K562 (cell line): ENCODE measurements at places on chromosomes 1 and 21.

- peak; percentile 60 for DNase-seq
Observed at GRCh38 chr1:24952413-24952841, 22.4 kb upstream of the RUNX3 start.

GRCh38 chr1:44839576-44839975 lies 3.5 kb downstream of the PTCH2 start:
- DNase-seq, result no peak

DNA sequence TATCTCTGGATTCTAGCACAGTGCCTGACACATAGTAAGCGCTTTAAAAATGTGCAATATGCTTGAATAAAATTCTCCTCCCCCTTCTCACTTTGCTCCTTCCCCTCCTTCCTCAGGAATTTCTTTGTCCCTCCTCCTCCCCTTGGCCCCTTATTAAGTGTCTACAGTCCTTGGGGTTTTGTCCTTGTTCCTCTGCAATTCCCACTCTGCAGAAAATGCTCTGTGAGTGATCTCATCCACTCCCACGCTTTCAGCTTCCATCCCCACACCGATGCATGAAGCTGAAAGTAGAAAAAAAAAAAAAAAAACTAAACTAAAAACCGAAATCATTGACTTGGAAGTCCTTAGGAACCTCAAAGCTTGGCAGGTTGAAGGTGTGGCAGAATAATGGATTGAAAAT lies 273.6 kb downstream of the RRAGC start:
- DNase-seq, result no peak

GRCh38 chr1:110209715-110210603 lies at the start of gene KCNC4:
Gene KCNC4, plus strand, starts transcription at chr1:110210314. Its CDS starts 1,186 bp downstream, at chr1:110211500.
- peak; percentile 95 for DNase-seq

DNA sequence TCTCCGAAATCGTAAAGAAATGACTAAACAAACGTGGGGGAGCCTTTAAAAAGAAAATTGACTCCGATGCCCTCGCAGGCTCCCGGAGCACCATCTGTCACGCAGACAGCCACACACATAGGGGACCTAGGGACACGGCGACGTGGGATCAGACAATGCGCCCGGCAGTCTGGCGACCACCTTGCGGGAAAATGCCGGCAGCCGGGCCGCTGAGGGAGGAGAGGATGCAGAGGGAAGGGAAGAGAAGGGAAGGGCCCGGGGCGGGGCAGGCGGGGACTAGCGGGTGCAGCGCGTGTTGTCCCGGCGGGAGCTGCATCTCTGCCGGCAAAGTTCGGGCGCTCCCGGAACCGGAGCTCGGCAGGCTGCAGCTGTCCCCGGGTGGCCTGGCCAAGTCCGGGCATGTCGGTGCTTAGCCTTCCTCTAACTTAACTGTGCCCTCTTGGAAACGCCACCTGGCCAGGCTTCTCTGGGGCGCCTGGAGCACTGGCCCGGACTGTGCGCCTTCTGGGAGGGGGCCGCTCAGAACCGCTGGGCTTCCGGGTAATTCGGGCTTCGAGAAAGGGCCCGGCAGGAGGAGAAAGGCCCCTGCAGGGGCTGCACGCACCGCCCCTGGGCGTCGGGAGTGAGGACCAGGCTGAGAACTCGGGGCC lies 1.8 kb downstream of the NHLH2 start:
- DNase-seq, result no peak

DNA sequence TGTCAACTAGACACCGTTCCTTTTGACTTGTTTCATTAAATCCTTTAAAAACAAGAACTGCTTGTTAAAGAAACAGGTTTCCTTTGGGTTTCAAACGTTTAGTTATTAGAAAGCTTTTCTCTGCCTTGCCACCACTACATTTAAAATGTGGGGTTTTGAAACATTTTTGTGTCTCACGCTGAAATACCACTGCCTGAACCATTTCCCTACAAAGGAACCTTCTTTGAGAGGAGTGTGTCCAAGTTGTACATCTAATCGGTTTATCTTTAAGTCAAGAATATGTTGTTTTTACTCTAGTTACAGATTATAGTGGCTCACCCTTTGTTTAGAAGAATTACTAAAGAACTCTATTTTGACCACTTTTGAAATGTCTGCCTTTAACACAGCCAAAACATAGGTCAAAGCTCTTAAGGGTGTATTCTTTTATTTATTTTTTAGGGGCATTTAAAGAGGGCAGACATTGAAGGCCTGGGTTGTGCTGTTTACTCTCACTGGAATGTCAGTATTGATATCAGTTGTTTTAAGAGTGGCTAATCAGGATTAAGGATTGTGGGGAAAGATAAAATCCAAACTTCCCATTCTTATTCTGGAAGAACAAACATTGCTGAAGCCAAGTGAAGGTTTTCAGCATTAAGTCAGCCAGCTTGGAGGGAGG lies 143.4 kb downstream of the GALNT2 start:
- DNase-seq, result no peak

- DNase-seq, result peak; percentile 87
Observed at GRCh38 chr1:145891587-145892485, 6.2 kb upstream of the ANKRD35 start.

- DNase-seq, result no peak
Observed at GRCh38 chr1:74160046-74160445, 37.9 kb downstream of the LRRIQ3 start.

GRCh38 chr1:43308635-43309404 lies 8.0 kb downstream of the TIE1 start:
- no peak for DNase-seq

- DNase-seq, result no peak
Observed at GRCh38 chr1:159408862-159409400, 23.1 kb upstream of the OR10J4 start.

GRCh38 chr1:237303929-237304328 lies 261.9 kb downstream of the RYR2 start:
- DNase-seq, result no peak

GRCh38 chr21:43997766-43998742 lies 14.1 kb upstream of the TRAPPC10 start:
- no peak for DNase-seq

DNA sequence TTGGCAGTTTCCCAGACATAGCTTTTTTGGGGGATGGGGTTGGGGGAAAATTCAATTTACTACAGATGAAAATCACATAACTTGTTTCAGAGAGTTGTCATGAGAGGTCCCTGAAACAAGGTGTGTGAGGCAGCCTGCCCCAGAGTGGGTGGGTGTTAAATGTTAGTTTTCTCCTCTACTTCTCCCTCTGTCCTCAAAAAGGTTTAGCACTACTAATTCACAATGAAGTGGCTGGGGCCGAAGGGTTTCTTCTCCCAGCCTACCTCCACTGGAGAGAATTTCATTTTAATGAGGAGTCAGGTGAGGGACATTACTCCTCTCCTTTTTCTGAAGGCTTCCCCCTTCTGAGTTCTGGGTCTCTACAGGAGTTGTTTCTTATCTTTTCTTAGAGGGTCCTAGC lies 103.3 kb downstream of the C1orf94 start:
- no peak for DNase-seq

DNA sequence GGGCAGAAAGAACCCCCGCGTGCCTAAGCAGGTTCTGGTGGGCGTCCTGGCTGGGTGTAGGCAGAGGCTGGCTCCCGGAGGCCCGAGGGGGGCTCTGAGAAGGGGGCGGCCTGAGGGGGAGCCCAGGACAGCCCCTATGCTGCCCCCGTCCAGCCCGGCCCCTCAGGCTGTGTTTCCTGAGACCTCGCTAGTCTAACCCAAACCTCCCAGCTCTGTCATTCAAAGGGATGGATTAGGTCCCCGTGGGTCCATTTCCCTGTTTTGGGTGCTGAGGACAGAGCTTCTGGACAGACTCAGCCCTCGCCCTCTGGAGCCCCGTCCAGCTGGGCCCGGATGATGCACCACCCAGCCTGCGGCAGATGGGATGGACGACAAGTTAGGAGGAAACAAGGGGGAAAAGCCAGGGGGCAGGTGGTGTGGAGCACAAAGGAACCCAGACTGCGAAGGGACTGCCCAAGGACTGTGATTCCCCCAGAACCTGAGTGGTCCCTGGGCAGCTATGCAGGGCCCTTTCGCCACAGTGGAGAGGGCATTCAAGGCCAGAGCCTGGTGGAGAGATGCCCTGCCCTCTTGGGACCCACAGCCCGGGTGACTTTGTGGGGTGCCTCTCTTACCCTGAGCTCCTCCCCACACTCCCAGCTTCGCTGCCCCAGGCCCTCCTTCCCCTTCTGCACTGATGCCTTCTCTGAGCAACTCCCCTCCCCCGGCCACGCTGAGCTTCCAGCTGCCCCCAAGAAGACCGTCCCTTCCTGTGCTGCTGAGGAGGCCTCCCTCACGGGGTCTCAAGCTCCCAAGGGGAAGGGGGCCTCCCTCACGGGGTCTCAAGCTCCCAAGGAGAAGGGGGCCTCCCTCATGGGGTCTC lies 2.8 kb downstream of the HES4 start:
- DNase-seq, result no peak

- DNase-seq, result no peak
Observed at GRCh38 chr1:84669831-84670230, 20.4 kb downstream of the SSX2IP start.

- DNase-seq, result no peak
Observed at GRCh38 chr1:45934947-45935346, 131.5 kb downstream of the MAST2 start.

GRCh38 chr21:25750085-25750484 lies 15.3 kb downstream of the GABPA start:
- DNase-seq, result no peak

DNA sequence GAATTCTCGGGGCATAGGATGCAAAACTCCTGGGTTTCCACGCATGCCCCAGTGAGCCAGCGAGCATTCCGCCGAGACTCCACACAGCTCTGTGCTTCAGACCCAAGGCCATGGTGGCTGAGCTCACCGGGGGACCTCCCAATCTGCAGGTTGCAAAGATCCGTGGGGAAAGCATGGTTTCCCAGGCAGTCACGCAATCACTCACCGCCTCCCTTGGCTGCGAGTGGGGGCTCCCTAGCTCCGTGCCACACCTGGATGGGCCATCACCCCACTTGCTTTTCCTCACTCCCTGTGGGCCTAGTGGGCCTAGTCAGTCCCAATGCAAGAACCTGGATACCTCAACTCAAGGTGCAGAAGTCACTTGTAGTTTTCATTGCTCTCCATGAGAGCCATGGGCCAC lies 37.0 kb upstream of the SAMD11 start:
- no peak for DNase-seq

GRCh38 chr1:2480986-2481364 lies 4.9 kb downstream of the PLCH2 start:
- DNase-seq, result no peak

- no peak for DNase-seq
Observed at GRCh38 chr1:210446479-210446878, 117.8 kb downstream of the HHAT start.

DNA sequence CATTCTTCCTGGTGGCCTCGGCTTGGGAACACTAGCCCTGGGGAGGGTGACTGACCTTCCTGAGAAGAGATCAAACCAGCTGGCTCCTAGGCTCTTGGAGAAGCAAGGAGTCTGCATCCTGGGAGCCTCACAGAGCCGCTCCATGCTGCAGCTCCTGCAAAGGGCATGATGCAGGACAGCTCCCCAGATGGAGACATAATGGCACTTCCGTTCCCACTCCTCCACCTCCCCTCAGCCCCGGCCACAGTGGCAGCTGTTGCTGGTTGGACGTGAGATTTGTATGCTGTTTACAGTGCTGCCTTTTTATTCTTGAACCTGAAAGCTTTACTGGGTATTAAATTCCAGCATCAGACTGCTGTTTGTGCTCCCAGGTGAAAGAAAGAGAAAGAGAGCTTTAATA lies 83.7 kb upstream of the CTTNBP2NL start:
- DNase-seq, result no peak

DNA sequence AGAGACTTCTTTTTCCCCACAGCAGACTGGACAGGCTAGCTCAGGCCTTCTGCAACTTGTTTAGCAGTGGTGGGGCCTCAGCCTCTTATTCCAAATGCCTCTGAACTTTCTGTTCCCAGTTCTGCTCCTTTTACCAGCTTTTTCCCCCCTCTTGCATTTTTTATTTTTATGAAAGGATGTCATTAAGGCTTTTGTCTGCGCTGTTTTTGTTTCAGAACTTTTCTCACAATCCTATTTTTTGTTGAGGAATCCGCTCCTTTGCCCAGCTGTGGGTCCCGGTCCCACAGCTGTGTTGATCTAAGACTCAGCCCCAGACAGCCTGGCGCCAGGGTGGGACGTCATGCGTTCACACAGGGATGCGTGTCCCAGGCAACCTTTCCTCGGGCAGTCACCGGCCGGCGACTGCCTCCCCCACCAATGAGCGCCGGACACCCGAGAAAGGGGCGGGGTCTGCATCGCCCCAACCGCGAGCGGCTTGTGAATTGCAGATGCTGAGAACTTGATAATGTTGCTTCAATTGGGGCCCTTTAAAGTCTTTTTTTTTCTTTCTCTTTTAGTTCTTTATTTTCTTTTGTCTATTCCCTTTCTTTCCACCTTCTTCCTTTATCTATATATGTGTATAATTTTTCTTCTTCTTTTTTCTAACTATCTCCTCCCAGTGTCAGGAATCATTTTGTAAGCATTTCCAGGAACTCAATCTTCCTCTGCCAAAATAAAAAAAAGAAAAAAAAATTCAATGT lies 3.0 kb upstream of the ID3 start:
- DNase-seq, result peak; percentile 97

DNA sequence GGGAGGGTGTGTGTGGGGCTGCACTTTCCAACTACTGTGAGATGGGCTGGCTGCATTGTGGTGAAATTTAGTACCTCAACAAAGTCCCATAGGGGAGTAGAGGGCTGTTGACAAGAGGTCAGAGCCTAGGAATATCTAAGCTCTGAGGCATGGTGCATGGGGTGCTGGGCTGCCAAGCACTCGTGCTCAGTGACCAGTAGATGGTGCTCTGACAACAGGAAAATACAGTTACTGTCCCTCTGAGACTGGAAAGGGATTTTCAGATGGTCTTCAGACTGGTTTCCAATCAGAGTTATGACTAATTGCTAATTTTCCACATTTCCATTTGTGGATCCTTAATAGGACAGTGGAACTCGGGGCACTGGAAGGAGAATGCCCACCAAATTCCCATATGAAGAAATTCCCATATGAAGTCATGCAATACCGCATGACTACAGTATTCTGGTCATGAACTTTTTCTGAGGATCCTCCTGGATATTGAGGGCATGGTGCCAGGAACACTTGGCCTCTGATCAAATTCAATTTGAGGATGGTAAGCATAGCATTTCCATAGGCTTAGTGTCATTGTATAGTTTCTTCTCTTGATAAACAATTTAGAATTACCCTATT lies 4.1 kb upstream of the CACNA1E start:
- DNase-seq, result peak; percentile 71

- no peak for DNase-seq
Observed at GRCh38 chr1:116708255-116708900, 40.8 kb upstream of the IGSF3 start.

GRCh38 chr1:47669081-47669585 lies 231.3 kb downstream of the FOXD2 start:
- DNase-seq, result no peak

GRCh38 chr1:11790880-11791715 lies 14.7 kb downstream of the MTHFR start:
- peak; percentile 77 for DNase-seq
